ENCODE measurements at places on chromosomes 3 and 15.

- DNase-seq = no peak
Observed at GRCh38 chr15:92839696-92840095, 60.4 kb upstream of the CHD2 start.

GRCh38 chr3:105821433-105821832 lies 47.4 kb downstream of the CBLB start:
- no peak for DNase-seq

- no peak for DNase-seq
Observed at GRCh38 chr15:41655716-41656115, 4.5 kb upstream of the MGA start.

DNA sequence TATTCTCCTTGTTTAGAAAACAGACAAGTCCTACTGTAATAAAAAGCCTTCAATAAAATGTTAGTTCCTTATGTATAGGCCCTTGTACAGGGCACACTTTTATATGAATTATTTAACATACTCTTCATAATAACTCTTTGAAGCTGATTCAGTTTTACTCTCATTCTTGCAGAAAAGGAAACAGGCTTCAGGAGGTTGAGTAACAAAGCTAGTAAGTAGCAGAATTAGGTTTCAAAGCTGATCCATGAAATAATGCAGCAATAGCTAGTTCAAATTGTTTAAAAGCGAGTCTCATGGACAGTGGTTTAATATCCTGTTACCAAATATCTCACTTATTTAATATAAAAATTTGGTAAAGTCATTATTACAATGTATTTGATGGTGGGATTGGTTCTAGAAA lies 25.0 kb downstream of the TCF12 start:
- no peak for DNase-seq

GRCh38 chr15:65156692-65157091 lies 23.1 kb upstream of the PDCD7 start:
- DNase-seq = no peak

GRCh38 chr15:20351448-20351971 lies 190.1 kb downstream of the GOLGA6L6 start:
- DNase-seq = peak; percentile 49

GRCh38 chr15:69980341-69981059 lies 117.2 kb downstream of the TLE3 start:
- no peak for DNase-seq

- no peak for DNase-seq
Observed at GRCh38 chr3:19213603-19214220, 65.4 kb downstream of the KCNH8 start.

DNA sequence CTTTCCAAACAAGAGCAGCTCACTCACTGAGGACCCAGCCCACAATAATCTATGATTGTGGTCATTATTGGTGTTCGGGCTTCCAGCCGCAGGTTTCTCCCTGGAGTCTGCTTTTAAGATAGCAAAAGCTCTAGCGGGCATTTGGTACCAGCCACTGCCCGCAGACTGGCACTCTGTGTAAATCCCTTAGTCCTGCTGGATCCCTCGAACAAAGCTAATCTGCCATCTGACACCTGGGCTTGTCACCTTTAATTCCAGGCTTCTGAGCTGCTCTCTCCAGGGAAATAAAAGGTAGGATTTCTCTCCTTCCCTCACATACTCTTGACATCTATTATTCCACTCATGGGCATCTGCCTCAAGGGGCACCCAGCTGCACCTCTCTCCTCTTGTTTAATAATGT lies 158.7 kb downstream of the PDCD6IP start:
- DNase-seq = no peak

DNA sequence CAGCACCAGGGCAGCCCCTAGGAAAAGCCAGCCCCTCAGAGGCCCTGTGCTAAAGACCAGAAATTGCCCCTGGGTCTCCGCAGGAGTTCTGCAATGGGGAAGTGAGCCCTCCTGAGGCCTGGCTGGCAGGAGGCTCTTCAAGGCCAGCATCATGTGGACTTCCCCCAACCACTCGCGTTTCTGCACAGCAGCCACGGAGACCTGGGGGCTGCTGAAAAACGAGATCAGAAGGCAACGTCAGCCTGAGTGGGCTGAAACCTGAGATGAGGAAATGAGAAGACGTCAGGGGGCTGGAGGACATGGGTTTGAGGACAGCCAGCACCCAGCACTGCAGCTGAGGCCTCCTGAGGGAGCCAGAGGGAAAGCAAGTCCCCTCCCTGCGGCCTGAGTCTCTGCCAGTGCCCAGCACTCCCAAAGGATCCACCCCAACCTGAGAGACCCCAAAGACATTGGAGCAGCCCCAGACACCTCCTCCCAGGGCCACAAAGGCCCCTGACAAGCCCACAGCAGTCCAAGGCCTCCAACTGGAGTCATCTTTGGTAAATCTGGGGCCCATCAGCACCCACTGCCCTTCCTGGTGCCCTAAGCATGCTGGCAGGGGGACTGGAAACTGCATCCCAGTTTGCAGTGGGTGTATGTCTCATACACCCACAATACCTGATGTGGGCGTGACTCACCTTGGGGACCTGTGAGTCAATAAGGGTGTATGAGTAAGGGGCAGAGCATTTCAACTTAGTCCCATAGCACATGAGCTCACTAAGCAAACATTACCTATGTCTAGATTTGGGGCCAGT lies 29.2 kb upstream of the CYP11A1 start:
- DNase-seq = no peak

GRCh38 chr3:194497799-194498575 lies 11.2 kb upstream of the ATP13A3 start:
- no peak for DNase-seq

DNA sequence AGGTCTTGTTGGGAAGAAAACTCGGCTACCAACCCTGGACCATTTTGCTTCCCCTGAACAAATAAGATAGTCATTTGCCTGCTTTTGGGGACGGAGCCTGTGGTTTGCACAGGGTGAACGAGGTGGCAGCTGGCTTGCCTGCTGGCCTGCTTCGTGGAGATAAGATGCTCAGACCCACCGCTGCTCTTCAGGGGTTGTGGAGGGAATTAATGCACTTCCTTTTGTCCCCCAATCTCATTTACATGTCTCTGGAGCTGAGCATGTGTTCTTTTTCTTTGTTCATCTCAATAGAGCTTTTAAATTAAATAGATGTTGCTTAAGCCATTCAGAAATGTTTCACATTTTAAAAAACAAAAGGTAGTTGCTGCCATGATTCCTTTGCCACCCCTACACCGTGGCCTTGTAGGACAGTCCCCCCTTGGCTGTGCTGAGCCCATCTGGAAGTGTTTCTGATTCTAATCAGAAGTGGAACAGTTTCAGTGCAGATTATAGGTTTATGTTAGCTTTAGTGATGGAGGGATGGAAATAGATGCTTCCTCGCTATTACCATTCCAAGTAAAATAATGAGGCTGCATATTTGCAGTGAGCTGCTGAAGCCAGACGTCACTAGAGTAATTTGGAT lies 25.6 kb downstream of the APBA2 start:
- no peak for DNase-seq

- DNase-seq = no peak
Observed at GRCh38 chr3:147388700-147389580, 17.4 kb downstream of the ZIC4 start.

DNA sequence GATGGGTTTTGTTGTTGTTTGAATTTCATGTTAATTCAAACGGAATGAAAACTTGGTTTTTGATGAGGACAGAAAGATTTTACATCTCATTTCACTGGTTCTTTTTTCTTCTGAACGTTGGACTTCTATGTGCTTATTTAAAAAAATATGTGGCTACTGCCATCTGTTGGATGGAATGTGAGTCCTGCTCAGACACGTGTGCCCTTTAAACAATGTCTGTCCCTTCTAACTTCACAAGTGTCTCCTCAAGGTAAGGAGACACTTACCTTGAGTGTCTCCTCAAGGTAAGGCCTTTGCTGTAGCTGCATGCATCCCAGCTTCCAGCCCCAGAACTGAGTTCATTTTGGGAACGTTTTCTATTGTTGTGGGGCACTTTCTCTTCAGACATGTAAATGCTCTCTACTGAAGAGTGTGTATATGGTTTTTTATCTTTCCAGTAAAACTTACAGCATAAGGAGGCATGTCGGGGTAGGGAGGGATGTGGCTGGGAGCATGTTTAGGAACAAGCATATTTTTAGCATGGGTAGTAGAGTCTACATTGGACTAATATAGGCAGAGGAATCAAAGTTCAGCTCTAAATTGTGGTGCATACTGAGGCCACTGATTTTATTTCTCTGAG lies 63.1 kb upstream of the UBE3A start:
- DNase-seq = no peak

DNA sequence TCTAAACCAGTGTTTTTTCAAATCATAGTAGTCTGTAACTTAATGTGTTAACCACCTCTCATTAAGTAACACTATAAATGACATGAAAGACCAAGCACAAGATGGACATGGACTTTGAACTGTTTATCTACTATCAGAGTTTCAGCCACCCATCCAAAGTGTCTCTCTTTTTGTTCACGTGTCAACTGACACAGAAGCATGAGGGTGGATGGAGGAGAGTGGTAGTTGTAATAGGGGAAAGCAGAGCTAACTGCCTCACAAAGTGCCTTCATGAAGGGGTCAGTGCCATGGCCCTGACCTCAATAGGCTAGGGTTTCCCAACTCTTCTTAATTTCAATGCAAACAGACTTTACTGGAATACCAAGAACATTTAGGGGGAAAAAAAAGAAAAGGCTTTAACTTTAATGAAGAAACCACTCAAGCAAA lies 32.1 kb upstream of the TRPM7 start:
- DNase-seq = no peak

GRCh38 chr15:41890050-41890690 lies 3.7 kb downstream of the SPTBN5 start:
- DNase-seq = no peak

DNA sequence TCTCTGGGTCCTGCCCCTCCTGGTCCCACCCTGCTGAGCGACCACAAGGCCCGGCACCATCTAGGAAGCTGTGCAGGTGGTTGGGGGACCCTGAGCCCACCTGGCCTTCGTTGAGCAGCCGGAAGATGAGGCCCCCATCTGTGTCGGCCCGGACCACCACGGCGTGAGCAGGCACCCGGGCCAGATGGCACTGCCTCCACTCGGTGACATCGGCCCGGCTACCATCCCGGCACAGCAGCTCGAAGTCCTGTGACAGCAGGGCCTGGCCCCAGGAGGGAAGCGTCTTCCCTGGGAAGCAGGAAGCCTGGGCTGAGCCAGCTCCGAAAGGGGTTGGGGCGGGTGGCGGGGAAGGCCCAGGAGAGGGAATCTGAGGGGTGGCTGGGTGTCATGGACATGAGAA lies 12.6 kb downstream of the MELTF start:
- DNase-seq = peak; percentile 37

Data from dorsolateral prefrontal cortex (tissue), 122 donors.